ENCODE measurements at places on chromosomes 11 and 22.

- DNase-seq: no peak
- H3K4me3 ChIP-seq: no peak overlapping the region
- no peaks in the 10 kb centered on the region for H3K36me3 ChIP-seq
- no peaks in the 10 kb centered on the region for H3K4me1 ChIP-seq
- no peaks in the 10 kb centered on the region for H3K27me3 ChIP-seq
- no peak overlapping the region for H3K27ac ChIP-seq
Measured at GRCh38 chr11:31763296-31763695, 47.8 kb downstream of the PAX6 start.

DNA sequence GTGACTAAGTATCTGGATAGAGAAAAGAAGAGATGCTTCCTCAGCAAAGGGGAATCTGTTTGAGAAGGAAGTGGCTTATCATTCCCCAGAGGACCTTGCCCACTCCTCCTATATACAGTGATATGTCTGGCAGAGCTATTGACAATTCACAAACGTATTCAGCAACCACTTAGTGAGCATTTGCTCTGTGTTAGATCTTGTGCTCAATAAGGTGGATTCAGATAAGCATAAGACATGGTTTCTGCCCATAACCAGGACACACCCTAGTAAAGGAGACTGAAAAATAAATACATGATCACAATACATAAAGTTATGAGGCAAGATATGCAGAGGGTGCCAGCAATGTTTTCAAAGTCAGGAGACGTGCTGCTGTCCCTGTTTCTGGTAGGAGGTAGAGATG lies 1.4 kb downstream of the TMEM9B start:
- DNase-seq: no peak
- H3K27me3 ChIP-seq: no peaks in the 10 kb centered on the region
- peaks cover 4% of the 10 kb centered on the region for H3K36me3 ChIP-seq
- H3K27ac ChIP-seq: peak overlapping the region; percentile 94
- peak overlapping the region; percentile 71 for H3K4me3 ChIP-seq

DNA sequence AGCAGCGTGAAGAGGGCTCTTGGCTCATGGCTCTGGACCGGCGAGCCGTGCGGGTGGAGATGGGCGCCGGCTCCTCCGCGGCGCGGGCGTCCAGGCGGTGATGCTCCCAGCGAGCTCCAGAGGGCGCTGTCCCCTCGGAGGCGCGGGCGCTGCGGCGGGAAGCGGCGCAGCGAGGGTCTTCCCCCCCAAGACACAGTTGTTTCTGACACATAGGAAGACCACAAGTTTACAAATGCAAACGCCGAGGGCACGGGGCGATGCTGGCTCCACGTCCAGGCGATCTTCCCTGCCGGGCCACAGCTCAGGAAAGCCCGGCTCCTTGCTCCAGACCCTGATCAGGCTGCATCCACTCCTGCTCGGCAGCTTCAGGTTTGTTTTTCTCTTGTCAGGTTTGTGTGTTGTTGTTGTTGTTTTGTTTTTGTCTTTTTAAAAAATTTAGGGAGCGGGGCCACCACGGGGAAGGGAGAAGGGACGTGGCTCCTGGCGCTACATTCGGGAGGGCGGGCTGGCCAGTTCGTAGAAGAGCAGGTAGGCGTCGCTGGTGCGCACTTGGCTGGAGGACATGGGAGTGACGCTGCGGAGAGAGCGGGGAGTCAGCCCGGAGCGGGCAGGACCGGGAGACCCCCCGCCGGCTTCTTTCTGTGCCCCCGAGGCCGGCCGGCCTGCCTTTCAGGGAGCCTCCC lies 10.0 kb upstream of the MFRP start:
- peaks cover 12% of the 10 kb centered on the region for H3K4me1 ChIP-seq
- H3K27ac ChIP-seq: peak overlapping the region; percentile 37
- DNase-seq: peak; percentile 77
- H3K27me3 ChIP-seq: peaks cover 22% of the 10 kb centered on the region

DNA sequence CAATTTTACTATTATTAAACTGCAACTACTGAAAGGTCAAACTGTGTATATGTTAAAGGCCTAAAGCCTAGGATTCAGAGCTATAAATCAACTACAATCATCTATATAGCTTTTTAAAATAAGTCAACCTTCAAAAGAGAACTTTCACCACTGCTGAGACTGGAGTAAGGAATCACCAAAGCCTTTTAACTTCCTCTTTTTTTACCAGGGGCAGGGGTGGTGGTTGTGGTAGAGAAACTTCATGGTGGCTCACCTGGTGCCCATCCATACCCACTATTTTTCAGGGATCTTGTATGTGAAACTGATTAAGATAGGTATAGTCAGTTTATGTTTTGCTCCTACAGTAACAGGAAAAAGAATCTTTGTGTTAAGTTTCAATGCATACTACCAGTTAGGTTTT lies 31.5 kb downstream of the TSG101 start:
- H3K4me3 ChIP-seq: no peak overlapping the region
- H3K27ac ChIP-seq: no peak overlapping the region
- DNase-seq: no peak
- H3K36me3 ChIP-seq: peaks cover 33% of the 10 kb centered on the region
- H3K27me3 ChIP-seq: no peaks in the 10 kb centered on the region
- no peaks in the 10 kb centered on the region for H3K4me1 ChIP-seq

- H3K27me3 ChIP-seq: no peaks in the 10 kb centered on the region
- peak overlapping the region; percentile 45 for H3K27ac ChIP-seq
- peaks cover 35% of the 10 kb centered on the region for H3K4me1 ChIP-seq
- H3K4me3 ChIP-seq: no peak overlapping the region
- DNase-seq: no peak
- peaks cover 28% of the 10 kb centered on the region for H3K36me3 ChIP-seq
Measured at GRCh38 chr22:17906978-17907747, 117.2 kb downstream of the MICAL3 start.

DNA sequence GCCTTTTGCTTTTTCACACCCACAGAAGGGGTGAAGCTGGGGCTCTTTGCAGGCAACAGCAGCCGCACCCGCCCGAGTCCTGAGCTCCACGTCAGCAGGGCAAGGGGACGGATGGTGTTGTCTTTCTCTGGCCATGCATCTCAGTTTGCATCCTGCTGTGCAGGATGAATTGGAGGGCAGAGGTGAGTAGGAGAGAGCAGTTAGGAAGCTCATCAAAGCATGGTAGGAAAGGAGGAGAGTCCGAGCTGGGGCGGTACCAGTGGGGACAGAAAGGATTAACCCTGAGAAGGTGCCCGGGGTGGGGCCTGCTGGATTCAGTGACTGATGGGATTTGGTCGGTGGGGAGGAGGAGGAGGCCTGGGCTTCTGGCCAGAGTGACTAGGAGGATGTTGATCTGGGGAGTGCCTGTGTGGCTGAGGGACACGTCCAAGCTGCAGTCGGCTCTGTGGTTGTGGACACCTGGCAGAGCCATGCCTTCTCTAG lies 14.6 kb downstream of the FAM83F start:
- peaks cover 23% of the 10 kb centered on the region for H3K27me3 ChIP-seq
- H3K36me3 ChIP-seq: peaks cover 2% of the 10 kb centered on the region
- DNase-seq: no peak
- no peak overlapping the region for H3K4me3 ChIP-seq

DNA sequence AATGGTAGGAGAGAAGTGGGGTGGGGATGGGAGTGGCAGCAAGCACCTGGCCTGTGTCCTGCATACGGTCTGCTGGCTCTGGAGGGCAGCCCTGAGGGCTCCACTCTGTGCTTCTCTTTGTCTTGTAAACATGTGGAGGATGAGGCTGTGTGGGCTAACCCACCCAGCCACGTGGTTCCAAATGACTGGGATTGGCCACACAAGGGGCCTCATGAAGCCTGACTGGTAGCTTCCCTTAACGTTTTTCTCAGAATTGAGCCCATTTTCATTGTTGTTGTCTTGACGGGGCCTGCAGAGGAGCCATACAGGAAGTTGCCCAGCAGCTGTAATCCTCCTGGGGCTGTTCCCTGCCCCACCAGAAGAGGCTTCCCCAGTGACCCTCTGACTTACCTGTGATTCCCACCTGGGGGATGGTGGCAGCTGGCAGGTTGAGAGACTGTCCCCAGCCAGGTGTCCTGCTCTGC lies 18.0 kb downstream of the DERL3 start:
- peak overlapping the region; percentile 17 for H3K27ac ChIP-seq
- H3K27me3 ChIP-seq: no peaks in the 10 kb centered on the region
- peaks cover 45% of the 10 kb centered on the region for H3K4me1 ChIP-seq
- H3K4me3 ChIP-seq: peak overlapping the region; percentile 14
- H3K36me3 ChIP-seq: peaks cover 49% of the 10 kb centered on the region
- DNase-seq: no peak

DNA sequence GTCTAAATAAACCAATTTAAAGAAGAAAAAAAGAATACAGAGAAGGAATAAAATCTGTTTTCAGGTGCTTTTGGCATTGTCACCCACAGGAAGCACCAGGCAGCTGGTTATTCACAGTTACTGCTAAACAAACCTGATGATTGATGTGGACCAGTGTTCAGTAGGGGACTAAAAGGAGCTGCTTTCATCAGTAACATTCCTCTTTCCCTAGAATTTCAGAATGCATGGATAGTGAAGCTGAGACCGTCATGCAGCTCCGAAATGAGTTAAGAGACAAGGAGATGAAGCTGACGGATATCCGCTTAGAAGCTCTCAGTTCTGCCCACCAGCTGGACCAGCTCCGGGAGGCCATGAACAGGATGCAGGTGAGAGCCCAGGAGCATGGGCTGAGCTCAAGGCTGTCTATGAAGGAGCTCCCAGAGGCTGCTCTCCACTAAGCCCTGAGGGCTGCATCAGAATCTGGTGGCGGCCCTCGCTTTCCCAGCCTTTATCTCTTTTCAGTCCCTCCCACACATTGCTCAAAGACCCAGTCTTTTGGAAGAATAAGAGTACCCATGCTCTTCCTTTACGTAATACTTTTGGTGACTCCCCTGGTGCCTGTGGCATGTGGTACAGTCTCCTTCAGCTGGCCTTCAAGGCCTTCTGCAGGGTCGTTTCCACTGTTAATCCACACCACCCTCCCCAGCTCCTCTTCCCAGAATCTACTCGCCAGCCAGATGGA lies 69.5 kb downstream of the DBX1 start:
- H3K27ac ChIP-seq: no peak overlapping the region
- H3K4me1 ChIP-seq: peaks cover 20% of the 10 kb centered on the region
- no peak overlapping the region for H3K4me3 ChIP-seq
- DNase-seq: no peak
- H3K36me3 ChIP-seq: no peaks in the 10 kb centered on the region

- DNase-seq: peak; percentile 21
- H3K27ac ChIP-seq: no peak within 1 kb of the TSS
- peaks cover 28% of the 10 kb centered on the region for H3K27me3 ChIP-seq
- H3K4me1 ChIP-seq: peaks cover 14% of the 10 kb centered on the region
- H3K4me3 ChIP-seq: peak within 1 kb of the TSS; percentile 80
Measured at GRCh38 chr22:17369439-17370025, at the start of gene CECR2. CECR2 (plus strand) TSS chr22:17369460; CDS start chr22:17369784, 324 bp downstream.

DNA sequence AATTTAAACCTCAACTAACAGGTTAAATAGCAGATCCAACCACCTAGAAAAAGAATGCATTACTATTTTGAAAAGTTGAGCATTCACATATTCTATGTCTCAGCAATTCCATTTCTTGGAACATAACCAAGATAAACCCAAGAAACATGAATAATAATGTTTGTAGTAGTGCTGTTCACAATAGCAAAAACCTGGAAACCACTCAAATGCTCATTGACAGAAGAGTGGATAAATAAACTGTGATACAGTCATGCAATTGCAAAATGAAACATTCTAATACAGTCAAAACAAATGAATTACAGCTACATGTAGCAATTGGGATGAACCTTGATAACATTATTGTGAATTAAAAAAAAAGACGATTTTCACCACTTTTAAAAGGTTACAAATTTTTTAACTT lies 162.8 kb upstream of the TMEM45B start:
- no peaks in the 10 kb centered on the region for H3K4me1 ChIP-seq
- no peaks in the 10 kb centered on the region for H3K36me3 ChIP-seq
- H3K27me3 ChIP-seq: peaks cover 4% of the 10 kb centered on the region
- H3K27ac ChIP-seq: no peak overlapping the region
- no peak for DNase-seq

DNA sequence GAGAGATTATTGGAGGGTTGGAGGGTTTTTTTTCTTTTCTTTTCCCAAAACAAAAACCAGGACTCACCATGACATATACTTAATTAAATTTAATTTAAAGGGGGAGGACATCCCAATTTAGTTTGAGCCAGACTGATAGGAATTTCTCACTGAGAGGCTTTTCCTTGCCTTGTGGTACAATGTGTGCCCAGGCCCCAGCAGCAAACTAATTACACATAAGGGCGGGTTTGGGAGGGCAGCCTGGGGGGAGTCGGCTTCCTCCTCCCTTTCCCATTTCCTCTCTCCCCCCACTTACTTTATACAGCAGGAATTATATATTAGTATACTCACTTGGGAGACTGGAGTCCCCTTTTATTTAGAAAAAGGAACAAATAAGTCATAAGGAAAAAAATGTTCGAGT lies 2.9 kb downstream of the TEAD1 start:
- H3K36me3 ChIP-seq: peaks cover under 1% of the 10 kb centered on the region
- H3K4me3 ChIP-seq: no peak overlapping the region
- no peak for DNase-seq
- H3K27me3 ChIP-seq: peaks cover 16% of the 10 kb centered on the region

DNA sequence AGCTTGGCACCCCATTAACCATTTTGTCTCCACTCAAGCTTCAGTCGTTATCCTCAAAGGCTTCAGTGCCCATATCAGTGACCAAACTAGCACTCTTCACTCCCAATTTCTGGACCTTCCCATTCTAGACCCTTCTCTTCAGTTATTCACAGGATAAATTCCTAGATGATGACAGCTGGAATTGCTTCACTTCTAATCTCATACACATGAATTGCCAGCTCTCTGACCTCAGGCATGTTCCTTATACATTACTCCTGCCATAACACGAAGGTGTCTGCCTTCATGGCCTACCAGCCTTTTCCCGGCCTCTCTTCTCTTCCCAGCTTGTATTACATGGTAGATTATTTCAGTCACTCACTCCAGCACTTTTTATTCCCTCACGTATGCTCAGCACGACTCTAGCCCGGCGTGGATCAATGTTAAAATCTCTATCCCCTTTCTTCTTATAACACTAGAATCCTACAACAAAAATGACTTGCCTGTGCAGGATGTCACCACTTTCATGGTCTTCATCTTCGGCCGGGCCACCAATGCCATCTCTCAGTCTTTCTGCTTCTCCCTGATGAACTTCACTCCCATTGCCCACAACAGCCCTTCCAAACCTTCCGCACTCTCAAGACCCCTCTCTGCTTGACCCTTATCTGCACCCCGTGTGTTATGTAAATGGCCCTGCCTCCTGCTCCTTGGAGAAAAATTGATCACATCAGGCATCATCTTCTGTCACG lies 36.9 kb downstream of the EIF3F start:
- H3K27ac ChIP-seq: no peak overlapping the region
- H3K4me3 ChIP-seq: no peak overlapping the region
- no peaks in the 10 kb centered on the region for H3K36me3 ChIP-seq

GRCh38 chr22:43325176-43325575 lies 18.0 kb downstream of the SCUBE1 start:
- no peaks in the 10 kb centered on the region for H3K36me3 ChIP-seq
- no peak overlapping the region for H3K4me3 ChIP-seq
- H3K27ac ChIP-seq: no peak overlapping the region
- H3K27me3 ChIP-seq: peaks cover 6% of the 10 kb centered on the region
